ENCODE measurements at places on chromosomes 2 and 18. TPM values are rescaled to one million over a fixed set of nuclear protein-coding genes. Genes with fewer than 3 reads are reported as not detected.

DNA sequence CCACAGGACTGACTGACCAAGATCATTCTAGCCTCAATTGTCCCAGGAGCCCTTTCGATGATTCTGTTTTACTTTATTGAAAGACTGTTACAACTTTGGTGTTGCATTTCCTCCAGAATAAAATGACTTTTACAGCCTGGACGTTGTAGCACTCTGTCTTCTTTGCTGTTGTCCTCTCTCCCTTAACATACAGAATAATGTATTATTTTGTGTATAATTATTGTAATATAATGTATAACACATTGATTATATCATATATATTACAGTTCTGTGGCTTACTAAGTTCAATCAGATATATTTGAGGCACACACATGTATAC lies 380 bp upstream of the FANCL start:
- DNase-seq, result no peak

- DNase-seq, result no peak
Observed at GRCh38 chr2:61478086-61478485, 7.2 kb upstream of the USP34 start.

DNA sequence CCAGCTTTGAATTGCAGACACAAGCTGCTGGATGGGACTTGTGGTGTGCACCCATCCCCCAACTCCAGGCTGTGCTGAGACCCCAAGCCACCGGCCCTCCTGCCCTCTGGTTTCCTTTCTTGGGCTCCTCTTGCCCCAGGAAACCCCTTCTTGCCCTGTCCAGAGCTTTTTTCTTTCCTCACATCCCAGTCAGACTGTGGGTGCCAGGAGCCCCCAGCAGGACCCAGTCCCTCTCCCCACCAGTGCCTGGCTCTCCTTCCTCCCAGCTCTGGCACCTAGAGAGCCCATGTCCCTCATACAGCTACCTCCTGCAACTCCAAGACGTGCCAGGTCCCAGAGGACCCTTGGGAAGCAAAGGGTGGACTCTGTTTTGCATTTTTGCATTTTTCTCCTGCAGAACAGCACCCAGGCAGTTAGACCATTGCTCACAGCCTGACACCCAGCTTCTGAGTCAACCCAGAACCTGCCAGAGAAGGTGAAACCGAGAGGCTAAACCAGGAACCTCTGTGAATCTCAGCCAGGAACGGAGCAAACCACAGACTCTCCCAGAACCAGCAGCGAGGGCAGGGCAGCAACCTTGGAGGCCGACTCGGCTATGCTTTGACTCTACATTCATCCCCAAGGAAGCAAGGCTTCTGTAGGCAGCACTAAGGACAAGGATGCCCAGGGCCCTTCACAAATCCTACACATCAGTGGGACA lies 221.1 kb downstream of the ANAPC1 start:
- DNase-seq, result no peak

DNA sequence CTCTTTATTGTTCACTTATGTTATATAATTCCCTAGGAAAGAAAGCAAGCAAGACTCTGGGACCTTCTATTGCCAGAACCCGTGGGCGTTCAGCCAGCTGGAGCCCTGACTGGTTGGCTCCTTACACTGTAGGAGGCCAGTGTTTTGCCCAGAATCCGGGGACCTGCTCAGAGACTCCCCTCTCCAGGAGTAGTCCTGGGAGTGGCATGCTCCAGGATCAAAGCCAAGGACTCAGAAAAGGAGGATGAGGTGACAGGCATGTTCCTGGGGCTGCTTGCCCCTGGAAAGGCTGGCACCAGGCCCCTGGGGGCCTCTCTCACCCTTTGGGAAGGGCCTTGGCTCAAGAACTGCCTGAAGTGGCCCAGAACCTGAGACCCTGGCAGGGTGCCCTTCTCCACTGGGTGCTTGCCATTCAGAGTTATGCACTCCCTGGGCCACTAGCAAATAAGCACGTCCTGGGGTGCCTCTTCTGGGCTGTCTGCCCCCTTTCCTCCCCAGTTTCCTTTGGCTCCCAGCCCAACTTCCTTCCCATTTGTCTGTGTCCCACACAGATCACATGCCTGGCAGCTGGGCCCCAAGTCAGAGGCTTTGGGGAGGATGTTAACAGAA lies 19.6 kb upstream of the KIF3C start:
- no peak for DNase-seq

GRCh38 chr18:73980289-73980979 lies 167.2 kb downstream of the FBXO15 start:
- no peak for DNase-seq

- no peak for DNase-seq
Observed at GRCh38 chr2:105582952-105583660, 161.6 kb upstream of the NCK2 start.

DNA sequence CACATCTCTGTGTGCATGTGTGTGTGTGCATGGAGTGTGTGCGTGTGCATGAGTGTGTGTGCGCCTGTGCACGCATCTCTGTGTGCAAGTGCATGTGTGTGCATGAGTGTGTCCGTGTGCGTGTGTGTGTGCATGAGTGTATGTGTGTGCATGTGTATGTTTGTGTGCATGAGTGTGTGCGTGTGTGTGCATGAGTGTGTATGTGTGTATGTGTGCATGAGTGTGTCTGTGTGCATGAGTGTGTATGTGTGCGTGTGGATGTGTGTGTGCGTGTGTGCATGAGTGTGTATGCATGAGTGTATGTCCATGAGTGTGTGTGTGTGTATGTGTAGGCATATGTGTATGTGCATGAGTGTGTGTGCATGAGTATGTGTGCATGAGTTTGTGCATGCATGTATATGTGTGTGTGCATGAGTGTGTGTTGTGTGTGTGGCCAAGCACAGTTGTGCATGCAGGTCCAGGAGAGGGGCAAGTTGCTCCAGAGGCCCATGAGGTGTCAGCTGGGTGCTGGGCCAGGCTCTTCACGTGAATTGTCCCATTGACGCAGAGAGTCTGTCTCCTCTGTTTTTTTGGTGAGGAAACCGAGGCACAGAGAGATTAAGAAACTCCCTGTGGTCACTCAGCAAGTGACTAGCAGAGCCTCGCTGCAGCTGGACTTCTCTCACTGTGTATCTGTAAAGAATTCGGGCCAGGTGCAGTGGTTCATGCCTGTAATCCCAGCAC lies 75.5 kb downstream of the ASB1 start:
- DNase-seq, result no peak

DNA sequence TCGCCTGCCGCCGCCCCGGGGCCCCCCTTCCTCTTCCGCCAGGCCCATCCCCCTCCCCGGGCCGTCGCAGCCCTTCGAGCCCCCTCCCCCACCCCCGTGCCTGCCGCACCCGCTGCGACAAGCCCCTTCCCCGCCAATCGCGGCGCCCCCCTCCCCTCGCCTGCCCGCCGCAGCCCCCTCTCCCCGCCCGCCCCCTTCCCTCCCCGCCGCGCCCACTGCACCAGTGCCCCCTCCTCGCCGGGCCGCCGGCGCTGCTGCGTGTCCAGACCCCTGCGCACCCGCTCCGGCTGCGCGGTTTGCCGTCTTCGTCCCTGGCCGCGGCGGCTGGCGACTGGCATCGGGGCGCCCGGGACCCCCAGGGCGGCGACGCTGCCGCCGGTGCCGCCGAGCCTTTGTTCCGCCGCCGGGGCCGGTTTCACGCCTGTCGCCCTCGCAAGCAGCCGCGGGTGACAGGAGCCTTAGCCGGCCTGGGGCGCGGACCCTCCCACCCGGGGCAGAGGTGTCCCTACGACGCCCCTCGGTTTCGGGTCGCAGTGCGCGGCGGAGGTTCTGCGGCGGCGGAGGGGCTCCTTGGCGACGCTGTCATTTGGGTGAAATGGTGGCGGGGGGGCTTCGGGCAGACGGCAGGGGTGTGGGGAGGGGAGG lies 18.1 kb downstream of the GPC1 start:
- no peak for DNase-seq

DNA sequence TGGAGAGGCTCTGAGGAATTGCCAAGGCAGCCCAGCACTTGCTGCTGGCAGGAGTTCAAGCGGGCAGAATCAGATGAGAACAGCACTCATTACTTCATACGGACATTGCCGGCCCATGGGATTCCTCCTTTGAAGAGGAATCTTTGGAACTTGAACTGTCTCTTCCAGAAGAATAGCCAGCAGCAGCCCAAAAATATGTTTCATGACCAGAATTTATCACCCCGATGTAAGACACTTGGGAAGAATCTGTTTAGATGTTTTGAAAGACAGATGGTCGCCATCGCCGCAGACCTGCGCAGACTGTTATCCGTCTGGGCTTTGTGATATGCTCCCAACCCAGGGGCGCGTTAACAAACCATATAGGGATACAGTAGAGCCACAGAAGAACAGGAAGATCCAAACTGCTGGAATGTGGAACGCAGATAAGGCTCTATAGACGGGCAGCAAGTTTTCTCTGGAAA lies 3.7 kb upstream of the ADI1 start:
- DNase-seq, result no peak

The CACNB4 gene
- 0.47 TPM for total RNA-seq

The ALPI gene
- not detected for total RNA-seq

DNA sequence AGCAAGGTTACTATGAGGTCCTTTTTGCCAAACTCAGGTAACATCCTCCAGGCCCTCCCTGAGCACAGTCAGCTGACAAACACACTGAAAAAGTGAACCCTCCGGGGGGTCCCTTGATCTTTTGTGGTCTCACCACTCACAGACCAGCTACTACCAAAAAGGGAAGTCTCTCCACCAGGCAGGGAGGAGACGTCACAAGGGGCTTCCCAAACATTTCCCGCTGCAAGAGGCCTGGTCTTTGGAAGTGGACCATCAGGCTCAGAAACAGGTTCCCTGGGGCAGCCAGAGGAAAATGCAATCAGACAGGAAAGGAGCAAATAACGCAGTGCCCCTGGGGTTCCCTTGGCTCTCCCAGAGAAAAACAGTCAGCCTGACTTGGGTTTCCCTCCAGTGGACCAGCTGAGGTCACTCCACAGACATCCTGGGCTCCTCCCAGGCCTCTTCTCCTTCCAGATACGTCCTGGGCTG lies 38.7 kb upstream of the POMC start:
- no peak for DNase-seq

- DNase-seq, result no peak
Observed at GRCh38 chr2:21650569-21650968, 526.8 kb downstream of the TDRD15 start.

The ELOA2 gene
- total RNA-seq, result not detected

GRCh38 chr2:237459741-237460174 lies 27.3 kb upstream of the MLPH start:
- DNase-seq, result no peak

The CLEC4F gene
- total RNA-seq, result not detected

The CASP8 gene
- 200 TPM for total RNA-seq

- DNase-seq, result no peak
Observed at GRCh38 chr2:3460831-3461800, 58.2 kb downstream of the ADI1 start.

The GLB1L gene
- 2.5 TPM for total RNA-seq

DNA sequence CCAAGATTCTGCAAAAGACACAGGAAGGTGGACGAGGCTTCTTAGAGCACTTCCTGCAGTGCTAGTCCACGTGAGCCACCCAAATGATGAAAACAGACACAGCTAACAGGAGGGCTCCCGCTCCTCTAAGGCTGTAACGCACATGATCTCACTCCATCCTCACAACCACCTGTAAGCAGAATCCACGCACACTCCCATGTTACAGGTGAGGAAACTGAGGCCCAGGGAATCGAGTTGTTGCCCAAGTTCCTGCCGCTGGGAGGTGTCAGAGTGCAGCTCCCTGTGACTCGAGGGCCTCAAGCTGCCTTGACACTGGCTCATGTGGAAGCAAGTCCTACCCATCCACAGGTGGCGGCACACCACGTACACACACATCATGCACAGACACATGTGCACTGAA lies 4.4 kb downstream of the DNMT3A start:
- DNase-seq, result no peak

The SPAG16 gene
- total RNA-seq, result 6.3 TPM

GRCh38 chr2:59297816-59298215 lies 1056.7 kb upstream of the FANCL start:
- no peak for DNase-seq
